Stimulated activated CD4-positive, alpha-beta T cell treated with anti-CD3 and anti-CD28 coated beads, Interleukin-1b, Interleukin-23, amount 100 ng/mL, for 24 hours (primary cell): ENCODE measurements at places on chromosomes 3 and 15.

- peak; percentile 26 for DNase-seq
Measured at GRCh38 chr15:57732526-57733331, 26.2 kb downstream of the POLR2M start.

DNA sequence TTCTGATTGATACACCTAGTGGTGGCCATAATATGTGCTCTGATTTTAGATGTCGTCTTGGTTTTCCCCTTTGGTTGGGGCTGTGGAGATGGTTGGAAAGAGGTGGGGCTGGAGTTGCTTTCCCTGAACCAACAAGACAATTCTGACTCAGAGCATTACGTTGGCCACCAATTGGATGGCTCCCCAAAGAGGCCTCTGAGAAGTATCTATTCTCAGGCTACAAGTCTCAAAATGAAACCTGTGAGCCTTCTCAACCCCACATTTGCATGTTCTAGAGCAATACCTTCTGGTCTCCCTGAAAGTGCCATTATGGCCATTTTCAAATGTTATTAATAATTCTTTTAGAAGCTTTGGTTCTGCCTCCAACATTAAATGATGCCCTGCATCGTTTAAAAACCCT is 188.4 kb upstream of the WNT5A start:
- DNase-seq, result no peak

- no peak for DNase-seq
Measured at GRCh38 chr3:29536016-29536758, 255.3 kb downstream of the RBMS3 start.

DNA sequence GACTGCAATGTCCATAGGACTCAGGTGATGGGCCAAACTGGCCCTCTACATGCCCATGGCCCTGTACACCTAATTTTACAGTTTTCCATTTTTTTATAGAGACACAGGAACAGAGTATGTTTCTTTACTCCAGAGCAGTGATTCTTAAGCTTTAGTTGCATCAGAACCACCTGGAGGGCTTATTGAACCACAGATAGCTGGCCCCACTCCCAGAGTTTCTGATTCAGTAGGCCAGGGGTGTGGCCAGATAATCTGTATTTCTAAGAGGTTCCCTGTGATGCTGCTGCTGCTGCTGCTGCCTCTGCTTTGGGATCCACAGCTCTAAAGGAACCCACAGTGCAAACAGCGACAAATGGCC is 5.1 kb downstream of the RBP1 start:
- no peak for DNase-seq

- peak; percentile 28 for DNase-seq
Measured at GRCh38 chr15:59299929-59300617, 72.6 kb downstream of the MYO1E start.

DNA sequence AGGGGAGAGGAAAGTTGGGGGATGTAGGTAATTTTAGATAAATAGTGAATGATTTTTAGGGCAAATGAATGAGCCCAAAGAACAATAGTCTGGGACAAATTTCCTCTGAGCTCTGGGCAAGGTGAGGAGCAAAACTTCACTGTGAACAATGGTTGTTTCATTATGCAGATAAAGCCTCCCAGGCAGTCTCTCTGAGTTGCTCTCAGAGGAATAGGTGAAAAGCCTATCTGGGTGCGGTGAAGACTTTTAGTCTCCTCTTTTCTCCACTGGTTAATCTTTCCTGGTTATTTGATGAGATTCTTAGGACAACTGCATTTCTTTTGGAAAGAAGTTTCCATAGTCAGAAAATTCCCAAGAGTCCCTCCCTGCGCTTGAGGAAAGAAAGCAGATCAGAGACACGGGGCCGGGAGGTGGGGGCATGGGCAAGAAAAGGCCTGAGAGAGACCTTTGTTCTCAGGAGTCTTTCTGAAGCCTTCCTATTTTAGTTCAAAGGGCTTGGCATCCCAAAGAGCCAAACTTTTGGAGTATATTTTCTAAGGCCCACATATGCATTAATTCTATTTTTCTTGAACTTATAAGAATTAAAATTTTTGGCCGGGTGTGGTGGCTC is 353.6 kb upstream of the SLCO3A1 start:
- DNase-seq, result no peak

DNA sequence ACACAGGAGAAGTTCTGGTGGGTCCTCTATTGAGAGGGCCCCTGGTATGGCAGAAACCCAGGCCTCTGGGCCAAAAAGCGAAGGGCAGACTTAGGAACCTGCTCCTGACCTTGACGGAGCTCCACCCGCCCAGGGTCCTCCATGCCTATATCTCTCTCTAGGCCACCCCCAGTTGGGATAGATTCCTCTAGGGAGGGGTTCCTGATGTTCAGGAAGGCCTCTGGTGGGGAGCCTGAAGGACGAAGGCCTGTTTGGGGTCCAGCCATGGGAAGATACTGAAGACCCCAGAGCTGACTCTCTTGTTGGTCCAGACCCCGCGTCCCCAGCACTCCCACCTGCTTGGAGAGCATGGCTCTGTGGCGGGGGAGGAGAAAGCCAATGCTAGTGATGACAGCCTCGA is 104.2 kb downstream of the CORO2B start:
- DNase-seq, result no peak

DNA sequence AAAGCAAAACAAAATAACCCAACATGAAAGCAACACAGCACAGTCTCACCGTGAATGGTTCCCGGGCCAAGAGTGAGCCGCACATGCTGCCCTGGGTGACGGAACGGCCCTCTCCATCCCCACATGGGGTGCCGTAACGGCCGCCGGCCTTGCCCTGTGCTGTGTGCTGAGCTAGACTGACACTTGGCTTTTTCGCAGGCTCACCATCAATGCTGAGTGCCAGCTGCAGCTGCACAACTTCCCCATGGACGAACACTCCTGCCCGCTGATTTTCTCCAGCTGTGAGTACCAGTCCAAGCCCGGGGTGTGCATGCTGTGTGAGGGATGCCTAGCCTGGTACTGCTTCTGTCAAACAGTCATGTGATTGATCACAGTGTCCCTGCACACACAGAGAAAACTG is 357.6 kb downstream of the GABRG3 start:
- DNase-seq, result no peak

- DNase-seq, result no peak
Measured at GRCh38 chr3:48826451-48826850, 21.2 kb downstream of the PRKAR2A start.

- no peak for DNase-seq
Measured at GRCh38 chr15:76866716-76867321, 38.3 kb downstream of the SCAPER start.

DNA sequence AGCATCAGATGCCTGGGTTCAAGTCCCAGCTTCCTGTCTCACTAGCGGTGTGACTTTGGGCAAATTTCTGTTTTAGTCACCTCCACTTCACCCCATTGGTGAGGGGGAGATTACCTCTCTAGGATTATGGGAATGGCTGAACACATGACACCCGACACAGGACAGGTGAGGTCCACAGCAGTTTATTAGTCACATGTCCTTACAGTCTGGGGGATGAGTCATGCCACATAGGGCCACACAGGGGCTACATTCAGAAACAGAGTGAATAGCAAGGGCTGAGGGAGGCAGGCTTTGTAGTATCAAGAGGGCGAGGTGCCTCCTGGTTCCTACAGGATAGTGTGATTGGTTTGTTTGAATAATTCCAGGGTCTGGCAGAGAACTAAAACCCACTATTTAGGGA is 15.2 kb upstream of the ITGA11 start:
- DNase-seq, result no peak

DNA sequence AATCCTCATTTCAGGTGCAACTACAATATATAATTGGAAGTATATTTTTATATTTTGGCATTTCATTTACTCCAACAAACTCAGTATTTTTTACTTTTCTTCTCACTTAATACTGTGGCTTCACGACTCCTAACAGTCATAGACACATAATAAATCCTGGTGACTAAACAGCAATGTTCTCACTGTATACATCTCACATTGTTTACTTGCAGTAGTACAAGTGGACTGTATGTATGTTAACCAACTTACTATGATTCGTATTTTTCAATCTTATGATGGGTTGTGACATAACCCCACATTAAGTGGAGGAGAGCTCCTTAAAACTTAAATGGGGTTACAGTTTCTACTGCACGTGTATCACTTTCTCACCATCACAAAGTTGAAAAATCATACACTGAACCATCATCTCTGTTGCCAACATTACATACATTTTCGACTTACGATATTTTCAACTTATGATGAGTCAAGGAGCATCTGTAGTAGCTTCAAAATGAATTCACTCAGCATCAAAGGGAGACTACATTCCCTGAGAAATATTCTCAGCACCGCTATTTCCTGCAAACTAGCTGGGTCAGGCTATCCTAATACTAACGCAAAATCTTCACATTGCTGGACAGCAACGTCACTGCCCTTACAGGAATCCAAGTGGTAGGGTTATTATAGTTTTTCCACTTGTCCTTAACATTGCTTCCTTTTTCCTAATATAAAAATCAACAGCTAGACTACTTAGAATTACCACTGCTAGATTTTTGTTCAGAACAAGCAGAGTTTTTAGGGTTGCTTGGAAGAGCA is 7.3 kb downstream of the ADAM10 start:
- DNase-seq, result no peak

GRCh38 chr15:70308011-70308734 is 210.5 kb upstream of the TLE3 start:
- DNase-seq, result no peak

GRCh38 chr3:133962849-133963248 is 66.9 kb downstream of the SLCO2A1 start:
- no peak for DNase-seq

DNA sequence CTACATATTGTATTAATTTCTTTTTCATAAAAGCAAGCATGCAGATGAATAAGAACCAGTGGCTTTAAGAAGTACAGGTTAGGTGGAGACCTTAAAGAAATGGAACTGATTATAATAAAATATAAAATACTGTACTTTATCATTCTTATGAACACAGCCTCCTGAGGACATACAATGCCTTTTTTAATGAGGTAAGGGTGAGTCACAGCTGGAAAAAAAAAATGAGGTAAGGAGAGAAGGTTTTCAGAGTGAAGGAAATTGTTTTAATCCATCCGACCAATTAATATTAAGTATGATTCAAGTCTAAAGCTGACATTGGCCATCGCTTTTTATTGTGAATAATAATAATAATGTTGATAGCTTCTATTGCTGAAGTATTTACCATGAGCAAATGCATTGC is 170.3 kb upstream of the SOX2 start:
- no peak for DNase-seq

GRCh38 chr3:117603097-117603496 is 893.5 kb downstream of the TUSC7 start:
- DNase-seq, result no peak

DNA sequence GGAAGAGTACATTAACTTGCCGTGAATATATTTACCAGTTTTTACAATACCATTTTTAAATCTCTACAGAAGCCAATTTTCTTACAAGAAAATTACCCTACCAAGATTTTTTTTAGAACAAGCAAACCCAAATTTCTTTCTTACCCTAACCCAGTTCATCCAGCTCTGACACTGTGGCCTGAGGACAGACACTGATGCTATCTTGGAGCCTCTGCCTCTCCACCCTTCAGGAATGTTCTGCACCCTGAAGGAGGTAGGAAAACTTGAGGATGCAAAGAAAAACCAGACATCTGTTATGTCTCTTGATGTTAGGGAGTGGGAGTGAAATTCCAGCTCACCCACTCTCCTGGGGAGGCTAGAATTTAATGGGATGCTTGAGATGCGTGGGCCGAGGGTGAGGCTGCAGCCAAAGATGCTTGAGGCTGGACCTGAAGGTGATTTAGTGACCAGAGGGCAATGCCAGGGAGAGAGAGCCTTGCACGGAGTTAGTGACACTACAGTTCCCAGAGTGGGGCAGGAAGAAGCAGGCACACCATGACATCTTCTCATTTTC is 69.9 kb downstream of the LIPC start:
- no peak for DNase-seq

DNA sequence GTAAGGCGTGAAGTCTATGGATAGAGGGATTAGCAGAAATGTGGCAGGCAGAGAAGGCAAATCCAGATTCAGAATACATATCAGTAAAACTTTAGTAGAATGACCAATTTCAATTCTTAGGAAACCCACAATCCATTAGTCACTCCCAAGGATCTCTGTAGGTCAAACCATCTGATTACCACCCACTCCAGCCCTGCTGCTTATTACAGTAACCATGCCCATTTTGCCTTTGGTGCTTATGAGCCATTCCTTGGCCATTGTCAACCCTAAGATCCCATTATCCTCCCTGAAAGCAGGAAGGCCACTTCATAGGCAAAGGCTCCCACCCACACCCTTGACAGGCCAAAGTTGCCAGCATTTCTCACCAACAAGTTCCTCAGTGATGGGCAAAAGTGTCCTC is 5.1 kb upstream of the KLHL40 start:
- DNase-seq, result no peak

- DNase-seq, result no peak
Measured at GRCh38 chr3:37973246-37974054, 17.1 kb upstream of the VILL start.

DNA sequence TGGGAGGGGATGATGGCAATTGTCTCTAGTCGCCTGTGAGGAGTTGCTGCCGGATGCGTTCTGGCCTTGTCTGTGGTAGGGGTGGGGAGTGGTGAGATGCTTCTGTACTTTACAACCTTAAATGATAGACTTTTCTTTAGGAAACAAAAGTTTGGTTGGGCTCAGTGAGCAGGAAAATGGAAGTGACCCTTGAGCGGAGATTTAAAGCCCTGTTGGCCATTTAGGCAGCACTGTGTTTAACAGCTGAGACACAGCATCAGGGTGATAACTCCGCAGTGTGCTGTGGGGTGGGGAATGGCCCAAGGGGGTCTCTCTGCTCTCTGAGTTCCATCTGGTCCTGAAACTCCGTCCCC is 36.6 kb downstream of the SPSB4 start:
- DNase-seq, result no peak

- no peak for DNase-seq
Measured at GRCh38 chr3:160179906-160180305, 45.3 kb upstream of the C3orf80 start.

- DNase-seq, result no peak
Measured at GRCh38 chr3:43054754-43055153, 51.1 kb downstream of the POMGNT2 start.

- DNase-seq, result no peak
Measured at GRCh38 chr3:173870976-173871375, 473.4 kb downstream of the NLGN1 start.

DNA sequence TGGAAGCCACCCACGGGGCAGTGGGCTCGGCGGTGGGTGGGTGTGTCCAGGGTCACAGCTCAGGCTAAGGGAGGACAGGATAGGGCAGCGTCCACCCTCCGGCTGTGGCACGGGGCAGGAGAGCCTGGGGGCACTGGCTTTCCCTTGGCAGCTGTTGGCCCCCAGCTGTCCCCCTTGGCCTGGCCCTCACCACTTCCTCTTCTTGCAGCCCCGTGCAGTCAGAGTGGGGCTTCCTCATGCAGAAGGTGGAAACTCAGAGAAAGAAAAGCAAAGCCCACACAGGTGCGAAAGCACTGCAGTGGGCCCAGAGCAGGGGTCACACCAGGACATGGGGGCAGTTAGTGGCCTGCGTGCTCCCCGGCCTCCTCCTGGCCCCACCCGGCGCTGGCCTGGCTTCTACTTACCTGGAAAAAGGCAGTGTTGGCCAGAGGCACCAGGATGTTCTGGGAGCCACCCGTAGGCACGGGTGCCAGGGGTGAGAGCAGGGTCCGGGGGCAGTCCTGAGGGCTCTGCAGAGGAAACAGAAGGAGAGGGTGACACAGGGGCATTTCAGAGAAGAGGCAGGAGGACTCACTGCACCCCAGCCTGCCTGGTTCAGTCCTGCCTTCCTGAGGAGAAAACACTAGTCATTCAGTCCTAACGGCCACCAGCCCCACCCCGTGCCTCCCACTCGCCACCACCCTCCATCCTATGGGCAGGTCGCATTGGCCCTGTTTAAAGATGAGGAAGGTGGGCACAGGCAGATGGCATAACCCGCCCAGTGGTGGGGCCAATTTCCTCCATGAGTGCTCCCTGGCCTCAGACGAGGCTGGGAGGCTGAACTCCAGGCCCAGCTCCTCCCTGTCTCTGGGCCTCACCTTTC is 28.3 kb downstream of the PLXND1 start:
- DNase-seq, result no peak

GRCh38 chr3:69540706-69541581 is 155.1 kb upstream of the FRMD4B start:
- no peak for DNase-seq
